ENCODE measurements at places on chromosomes 2 and 18.
A peak's percentile ranks its signal among the peaks of the same experiment; 100 is the strongest.

- no peak for DNase-seq
Measured at GRCh38 chr2:156810094-156810493, 373.9 kb downstream of the GPD2 start.

DNA sequence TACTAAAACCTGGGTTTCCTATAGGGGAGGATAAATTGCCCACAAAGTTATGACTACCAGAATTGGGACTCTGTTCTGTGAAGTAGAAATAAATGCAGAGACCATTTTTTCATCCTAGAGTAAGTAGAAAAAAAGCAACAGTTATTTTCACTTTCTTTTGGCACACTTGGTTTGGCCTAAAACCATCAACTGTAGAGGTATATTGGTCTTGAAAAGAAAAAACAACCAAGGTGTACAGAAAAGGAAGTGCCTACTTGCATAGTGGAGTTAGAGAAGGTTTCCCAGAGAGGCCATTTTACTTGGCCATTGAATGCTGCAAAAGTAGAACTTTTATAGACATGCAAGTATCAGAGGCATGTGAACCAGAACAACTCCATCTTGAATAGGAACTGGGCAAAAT, 89.4 kb upstream of the TACR1 start:
- peak; percentile 7 for DNase-seq

DNA sequence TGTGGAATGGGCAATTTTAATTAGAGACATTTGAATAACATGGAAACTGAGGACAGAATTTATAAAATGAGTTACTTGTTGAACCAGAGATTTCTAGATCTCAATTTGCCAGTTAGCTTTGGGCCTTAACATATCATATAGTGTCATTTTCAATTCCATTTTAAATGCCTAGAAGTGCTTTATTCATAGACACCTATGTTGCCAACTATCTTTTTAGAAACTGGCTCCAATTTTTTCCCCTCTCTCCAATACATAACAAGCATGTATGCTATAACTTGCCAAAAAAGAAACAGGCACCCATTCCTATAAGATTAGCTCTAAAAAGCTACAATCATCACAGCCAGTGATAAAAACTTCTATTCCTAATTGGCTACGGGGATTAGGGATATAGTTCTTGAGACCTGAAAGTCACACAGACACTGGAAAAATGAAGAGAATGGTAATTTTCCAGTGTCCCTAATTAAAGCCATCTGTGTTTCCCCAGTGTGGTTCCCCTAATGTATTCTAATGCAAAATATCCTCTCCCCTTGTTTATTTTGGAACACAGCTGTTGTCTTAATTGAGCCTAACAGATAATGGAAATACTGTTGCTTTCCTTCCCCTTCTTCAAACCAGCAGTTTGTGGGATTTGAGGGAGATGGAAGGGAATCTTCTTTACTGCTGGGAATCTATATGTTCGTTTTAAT, 205.5 kb upstream of the FSHR start:
- no peak for DNase-seq

GRCh38 chr18:13287372-13287771, 68.8 kb downstream of the LDLRAD4 start:
- no peak for DNase-seq

- no peak for DNase-seq
Measured at GRCh38 chr2:200170221-200170620, 136.3 kb upstream of the SPATS2L start.

GRCh38 chr2:232563580-232563979, 13.1 kb downstream of the EIF4E2 start:
- no peak for DNase-seq

DNA sequence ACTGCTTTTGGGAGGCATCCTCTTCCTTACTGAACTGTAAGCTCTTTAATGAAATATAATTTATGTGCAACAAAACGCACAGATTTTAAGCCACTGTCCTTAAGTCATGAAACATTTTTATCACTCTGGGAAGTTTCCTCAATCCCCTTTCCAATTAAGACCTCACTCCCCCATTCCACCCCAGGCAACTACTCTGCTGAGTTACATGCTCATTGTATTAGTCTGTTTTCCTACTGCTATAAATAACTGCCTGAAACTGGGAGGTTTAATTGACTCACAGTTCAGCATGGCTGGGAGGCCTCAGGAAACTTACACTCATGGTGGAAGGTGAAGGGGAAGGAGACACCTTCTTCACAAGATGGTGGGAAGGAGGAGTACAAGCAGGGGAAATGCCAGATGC, 46.5 kb upstream of the KCNE4 start:
- no peak for DNase-seq

DNA sequence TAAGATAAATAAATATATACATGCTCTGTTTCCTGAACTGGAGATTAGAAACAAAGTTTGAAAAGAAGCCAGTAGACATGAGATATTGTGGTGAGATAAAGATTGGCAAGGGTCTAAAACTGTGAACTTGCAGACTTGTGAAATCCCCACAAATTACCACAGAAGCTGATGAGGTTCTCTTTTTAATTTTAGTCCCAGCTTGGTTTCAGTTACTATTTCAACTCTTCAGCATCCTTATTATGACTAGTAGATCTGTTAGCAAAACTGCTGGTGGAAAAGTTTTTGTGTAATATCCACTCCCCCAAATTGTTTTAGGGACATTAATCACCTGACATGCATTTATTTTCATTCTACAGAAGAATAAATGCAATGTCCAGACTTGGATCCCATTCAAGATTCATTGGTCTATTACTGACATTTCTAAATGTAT, 20.8 kb downstream of the RASGRP3 start:
- DNase-seq, result peak; percentile 39

GRCh38 chr2:119218478-119219064, 5.1 kb upstream of the STEAP3 start:
- no peak for DNase-seq

- no peak for DNase-seq
Measured at GRCh38 chr2:69231612-69232277, 155.3 kb downstream of the GFPT1 start.

- DNase-seq, result no peak
Measured at GRCh38 chr2:62538756-62539155, 32.8 kb upstream of the TMEM17 start.

- peak; percentile 81 for DNase-seq
Measured at GRCh38 chr2:71545572-71546274, 92.4 kb downstream of the DYSF start.

DNA sequence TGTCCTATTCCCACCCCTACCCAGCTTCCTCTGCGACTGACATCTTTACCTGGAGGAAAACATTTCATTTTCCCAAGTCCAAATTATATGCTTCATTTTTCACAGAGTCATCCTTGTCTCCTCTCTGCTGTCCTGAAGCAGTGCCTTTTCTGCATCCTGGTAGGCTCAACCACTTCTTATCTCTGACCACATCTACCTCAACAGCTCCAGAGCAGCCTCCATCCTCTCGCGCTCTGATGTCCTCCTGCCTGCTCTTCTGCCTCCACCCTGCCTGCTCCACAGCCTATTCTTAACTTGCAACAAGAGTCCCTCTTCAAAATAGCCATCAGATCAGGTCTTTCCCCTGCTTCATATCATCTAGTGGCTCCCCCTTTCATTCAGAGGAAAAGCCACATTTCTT, 457.1 kb downstream of the PARD3B start:
- DNase-seq, result no peak

GRCh38 chr18:58522132-58522531, 106.8 kb downstream of the ALPK2 start:
- no peak for DNase-seq

DNA sequence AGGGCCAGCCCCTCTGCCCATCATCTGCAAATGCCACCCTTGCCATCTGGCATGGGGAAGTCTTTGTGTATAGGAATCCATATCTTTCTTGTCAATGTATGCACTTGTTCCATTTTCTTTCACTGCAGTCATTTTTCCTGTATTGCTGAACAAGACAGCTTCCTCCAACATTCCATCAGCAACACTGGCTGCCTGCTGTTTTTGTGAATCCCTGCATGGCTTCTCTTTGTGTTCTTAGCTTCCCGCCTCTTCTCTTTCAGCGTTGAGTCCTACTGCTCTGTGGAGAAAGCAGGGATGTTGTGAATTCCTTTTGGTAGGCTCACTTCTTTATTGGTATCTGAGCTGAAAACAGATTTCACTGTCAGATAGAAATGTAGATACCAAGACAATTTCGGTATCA, 150.0 kb downstream of the LPIN1 start:
- DNase-seq, result no peak

GRCh38 chr18:13239171-13239956, 20.8 kb downstream of the LDLRAD4 start:
- no peak for DNase-seq

- no peak for DNase-seq
Measured at GRCh38 chr2:117968722-117969121, 45.1 kb downstream of the CCDC93 start.

GRCh38 chr2:126496493-126496892, 159.5 kb upstream of the GYPC start:
- peak; percentile 29 for DNase-seq

DNA sequence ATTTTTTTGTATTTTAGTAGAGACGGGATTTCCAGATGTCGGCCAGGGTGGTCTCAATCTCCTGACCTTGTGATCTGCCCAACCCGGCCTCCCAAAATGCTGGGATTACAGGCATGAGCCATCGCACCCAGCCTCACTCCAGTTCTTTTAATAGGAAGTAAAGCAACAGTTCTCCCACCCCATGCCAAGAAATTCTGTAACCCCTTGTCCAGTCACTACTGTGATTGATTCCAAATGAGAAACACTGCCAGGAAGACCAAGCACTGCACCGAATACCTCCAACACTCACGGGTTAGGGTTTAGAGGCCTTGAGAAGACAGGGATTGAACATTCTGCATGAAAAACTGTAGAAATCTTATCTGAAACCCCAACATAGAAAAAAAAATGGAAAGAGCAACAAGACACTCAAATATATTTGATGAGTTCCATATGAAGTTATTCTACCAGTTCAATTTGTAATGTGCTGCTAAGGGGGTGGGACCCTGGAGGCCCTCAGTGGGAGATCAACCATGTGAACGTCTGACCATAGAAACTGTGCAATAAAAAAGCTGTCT, 48.2 kb upstream of the BIN1 start:
- no peak for DNase-seq

DNA sequence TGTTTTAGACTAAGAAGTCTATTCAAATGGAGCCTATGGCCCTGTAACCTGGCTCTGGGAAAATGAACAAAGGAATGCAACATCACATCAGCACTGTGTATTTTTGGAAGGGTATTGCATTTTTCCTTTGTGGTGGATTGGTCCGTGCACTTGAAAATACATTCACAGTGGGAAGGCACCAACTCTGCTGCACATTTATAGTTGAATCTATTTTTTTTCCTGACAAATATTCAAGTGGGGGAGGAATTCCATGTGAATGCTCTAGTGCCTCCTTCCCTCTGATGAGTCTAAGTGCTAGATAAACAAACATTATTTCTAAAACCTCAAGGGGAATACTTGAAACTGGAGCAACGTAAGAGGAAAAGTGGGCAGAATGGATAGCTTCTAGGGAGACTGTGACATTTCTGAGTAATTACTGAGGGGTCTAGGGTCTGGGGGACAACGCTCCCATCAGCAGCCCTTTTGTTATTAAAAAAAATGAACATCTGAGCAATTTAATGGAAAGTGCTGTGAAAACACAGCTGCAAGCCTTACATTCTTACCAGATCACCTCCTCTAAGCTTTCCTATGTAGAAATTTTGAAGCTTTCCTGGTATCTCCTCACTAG, 208.2 kb downstream of the SLC8A1 start:
- no peak for DNase-seq

DNA sequence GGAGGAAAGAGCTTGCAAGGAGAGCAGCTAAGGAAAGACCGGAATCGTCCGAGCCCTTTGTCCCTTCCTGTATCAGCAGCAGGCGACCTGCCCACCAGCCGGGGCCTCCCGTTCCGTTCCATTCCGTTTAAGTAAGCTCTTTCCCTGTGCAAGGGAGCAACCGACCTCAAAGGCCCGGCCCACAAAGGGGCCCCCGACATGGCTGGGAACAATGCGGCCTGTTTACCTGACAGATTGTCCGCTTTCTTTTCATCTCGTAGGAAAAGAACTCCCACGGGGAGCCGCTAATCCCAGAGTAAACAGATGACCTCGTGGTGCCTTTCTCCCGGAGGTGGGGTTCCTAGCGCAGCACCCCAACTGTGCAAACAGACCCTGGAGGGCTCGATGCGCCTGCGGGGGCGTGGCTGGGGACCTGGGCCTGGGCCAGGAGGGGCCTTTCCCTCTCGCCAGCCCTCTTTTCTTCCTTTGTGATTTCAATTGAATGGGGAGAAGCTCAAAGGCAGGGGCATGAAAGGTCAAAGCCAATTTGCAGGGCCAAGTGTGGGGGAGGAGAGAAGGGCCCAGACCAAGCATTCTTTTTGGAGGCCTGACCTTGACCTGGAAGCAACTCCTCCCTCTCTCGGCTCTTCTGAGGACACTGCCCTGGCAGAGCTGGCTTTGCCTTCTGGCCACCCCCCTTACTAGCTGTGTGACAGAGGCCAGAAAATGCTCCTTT, 120.2 kb downstream of the INHBB start:
- no peak for DNase-seq

GRCh38 chr2:131121464-131121863, 16.3 kb downstream of the PLEKHB2 start:
- no peak for DNase-seq
